ENCODE measurements at places on chromosomes 3 and 15.

DNA sequence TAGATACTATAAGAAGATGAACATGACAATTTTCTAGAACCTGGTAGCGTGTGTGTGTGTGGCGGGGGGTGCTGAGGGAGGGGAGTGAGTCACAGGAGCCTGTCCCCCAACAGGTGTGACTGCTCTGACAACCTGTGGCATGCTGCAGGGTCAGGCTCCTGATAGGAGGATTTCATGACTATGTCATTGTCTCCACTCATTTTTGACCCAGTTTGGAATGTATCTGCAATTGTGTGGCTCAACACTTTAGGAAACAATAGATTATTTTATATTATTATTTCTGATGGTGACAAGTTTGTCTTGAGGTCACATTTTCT, 9.3 kb upstream of the VILL start:
- no peak for DNase-seq

- no peak for DNase-seq
Measured at GRCh38 chr15:59523702-59524101, 85.7 kb downstream of the FAM81A start.

DNA sequence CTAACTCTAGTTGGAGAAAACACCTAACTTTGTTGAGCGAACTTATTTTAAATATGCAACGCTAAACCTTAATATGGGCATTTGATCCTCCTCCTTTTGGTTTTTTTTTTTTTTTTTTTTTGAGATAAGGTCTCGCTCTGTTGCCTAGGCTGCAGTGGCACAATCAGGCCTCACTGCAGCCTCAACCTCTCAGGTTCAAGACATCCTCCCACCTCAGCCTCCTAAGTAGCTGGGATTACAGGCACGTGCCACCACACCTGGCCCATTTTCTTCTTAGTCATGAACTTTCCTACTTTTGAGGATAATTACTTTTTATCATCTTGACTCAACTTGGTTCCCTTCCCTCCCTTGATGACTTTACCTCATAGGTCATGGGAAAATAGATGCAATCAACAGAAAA, 3.9 kb downstream of the NUSAP1 start:
- peak; percentile 7 for DNase-seq

DNA sequence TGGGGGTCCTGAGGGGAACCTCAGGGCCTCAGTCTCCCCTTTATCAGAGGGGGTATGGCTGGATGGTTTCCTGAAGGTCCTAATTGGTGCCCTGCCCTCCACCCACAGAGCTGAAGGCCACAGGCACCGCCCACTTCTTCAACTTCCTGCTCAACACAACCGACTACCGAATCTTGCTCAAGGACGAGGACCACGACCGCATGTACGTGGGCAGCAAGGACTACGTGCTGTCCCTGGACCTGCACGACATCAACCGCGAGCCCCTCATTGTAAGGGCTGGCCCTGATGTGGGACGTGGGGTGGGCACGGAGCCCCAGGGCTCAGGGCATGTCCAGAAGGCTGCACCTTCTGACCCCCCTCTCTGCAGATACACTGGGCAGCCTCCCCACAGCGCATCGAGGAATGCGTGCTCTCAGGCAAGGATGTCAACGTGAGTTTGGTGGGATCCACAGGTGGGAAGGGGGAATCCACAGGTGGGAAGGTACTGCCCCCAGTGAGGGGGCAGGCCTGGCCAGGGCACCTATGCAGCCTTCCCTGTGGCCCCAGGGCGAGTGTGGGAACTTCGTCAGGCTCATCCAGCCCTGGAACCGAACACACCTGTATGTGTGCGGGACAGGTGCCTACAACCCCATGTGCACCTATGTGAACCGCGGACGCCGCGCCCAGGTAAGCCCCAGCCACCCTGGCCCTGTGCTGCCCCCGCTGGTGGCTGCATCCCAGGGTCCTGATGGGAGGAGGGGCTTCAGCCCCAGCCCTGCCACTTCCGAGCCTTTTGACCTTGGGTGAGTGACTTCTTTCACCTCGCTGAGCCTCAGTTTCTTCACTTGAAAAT, 17.5 kb upstream of the GNAT1 start:
- DNase-seq = no peak

GRCh38 chr15:41031232-41032078, 78.2 kb downstream of the CHAC1 start:
- no peak for DNase-seq

DNA sequence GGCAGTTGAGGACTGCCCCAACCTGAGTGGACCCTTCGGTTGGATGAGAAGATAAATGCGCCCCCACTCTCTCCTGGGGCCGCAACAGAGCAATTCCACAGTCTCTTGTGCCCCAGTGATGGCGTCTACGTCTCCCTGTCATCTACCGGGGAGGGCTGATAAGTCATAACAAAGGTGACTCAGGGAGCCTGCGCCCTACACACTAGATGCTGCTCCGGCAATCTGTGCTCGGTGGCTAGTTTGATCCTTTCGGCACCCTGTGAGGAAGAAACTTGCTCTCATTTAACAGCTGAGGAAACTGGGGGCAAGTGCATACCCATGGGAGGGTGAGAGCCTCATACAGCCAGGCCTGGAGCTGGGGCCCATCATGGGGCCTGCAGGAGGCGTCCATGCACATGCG, 14.1 kb upstream of the SEMA3F start:
- no peak for DNase-seq

DNA sequence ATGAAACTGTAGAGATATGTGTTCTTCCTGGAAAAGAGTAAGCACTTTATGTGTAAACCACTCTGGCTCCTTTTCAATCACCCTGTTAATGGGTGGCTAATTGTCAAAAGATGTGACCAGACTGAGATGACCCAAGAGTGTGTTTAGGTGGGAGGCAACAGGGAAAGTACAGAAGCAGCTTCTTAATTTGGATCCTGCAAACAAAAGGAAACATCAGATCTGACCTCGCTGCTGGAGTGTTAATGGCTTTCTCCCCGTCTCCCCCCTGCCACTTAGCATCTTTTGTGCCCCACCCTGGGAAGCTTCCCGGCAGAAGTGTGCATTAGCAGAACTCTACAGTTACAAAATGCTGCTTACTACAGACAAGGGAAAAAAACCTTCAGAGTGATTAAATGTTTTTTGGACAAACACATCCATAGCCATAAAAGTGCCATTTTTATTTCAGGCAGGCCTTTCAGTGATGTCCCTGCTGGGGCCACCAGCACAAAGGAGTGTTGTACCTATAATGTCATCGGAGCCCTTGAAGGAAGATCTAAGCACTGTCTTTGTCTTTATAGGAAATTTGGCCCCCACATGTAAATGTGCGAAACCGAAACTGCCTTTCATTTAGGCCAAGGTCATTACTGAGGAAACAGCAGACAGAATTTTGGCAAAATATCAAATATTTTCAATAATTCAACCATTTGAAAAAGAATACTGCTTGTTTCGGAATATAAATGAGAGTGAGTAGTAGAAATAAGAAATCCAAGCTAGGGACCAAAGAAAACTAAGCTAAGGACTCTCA, 311.0 kb downstream of the WDR72 start:
- no peak for DNase-seq

GRCh38 chr15:89830639-89831038, 16.0 kb upstream of the ANPEP start:
- DNase-seq = no peak

GRCh38 chr3:50139718-50140423, 15.3 kb upstream of the SEMA3F start:
- no peak for DNase-seq

GRCh38 chr15:82548700-82549099, 8.4 kb upstream of the RPS17 start:
- DNase-seq = no peak

DNA sequence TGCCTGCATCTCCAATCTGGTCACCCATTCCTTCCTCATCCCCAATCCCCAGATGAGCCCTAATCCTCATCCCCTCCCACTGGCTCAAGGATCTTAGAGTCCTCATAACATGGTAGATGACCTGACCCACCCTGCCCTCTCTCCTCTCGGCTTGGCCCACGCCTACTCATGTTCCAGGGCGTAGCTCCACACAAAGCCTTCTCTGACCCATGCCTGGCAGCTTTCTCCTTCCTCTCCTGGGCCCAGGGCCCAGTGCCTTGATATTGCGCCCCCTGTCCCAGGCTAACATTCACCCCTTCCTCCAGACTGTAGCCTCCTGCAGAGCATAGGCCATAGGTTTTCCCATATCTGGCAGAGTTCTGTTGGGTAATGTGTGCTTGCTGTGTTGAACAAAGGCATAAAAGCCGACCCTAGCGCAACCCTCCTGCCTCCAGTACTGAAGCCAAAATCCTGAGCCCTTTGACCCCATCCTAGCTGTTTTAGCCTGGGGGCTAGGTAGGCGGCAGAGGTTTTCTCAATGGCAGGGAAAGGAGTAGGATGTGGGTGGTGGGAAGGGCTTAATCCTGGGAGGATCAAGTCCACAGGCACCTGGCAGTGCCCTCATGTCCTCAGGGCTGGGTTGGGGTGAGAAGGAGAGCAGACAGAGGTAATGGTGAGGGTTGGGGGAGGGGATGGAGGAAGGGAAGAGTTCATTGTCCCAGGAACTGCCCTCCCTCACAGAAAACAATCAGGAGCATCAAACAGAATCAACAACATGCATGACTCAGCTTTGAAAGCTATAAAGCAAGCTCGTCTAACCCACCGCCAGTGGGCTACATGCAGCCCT, 35.5 kb downstream of the MESD start:
- no peak for DNase-seq

- no peak for DNase-seq
Measured at GRCh38 chr3:126147932-126148683, 32.3 kb downstream of the ALDH1L1 start.

DNA sequence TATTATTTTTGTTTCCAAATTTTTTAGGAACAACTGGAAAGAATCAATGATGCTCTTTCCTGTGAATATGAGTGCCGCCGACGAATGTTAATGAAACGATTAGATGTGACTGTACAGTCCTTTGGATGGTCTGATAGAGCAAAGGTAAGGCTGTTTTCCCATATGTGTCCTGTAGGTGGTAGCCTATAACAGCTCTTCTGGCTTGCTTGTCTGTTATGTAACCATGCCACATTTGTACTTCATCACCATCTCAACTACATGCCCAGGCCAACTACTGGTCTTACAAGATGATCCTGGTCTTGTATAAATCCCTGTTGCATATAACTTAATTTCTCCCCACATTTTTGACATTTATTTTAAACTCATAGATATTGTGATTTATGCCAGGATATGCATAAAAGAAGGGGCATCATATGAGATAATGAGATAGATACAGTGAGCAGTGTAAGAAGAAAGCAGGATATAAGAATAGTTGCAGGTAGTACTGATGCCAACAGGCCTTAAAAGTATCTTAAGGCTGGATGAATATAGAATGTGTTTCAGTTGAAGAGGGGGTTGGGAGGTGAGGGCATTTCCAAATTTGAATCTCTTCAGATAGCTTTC, 20.3 kb downstream of the FAM98B start:
- peak; percentile 57 for DNase-seq

DNA sequence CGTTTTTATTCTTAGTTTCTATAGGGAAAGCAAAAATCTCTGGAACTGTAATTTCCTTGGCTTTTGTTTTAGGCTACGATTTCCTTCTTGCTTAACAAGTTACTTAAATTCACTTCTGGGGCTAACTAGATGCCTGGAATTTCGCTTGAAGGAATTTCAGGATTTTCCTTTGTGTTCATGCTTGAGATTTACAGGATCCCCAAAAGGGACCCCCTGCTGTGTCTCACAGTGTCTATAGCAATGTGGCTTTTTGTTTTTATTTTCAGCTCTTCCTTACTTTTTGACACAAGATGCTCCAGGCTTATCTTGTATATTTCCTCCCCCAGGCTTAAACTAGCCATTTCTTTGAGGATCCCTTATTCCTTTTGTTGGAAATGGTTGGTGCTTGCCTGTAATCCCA, 95.5 kb upstream of the DPPA4 start:
- DNase-seq = no peak

GRCh38 chr15:85112997-85113396, 131.3 kb downstream of the PDE8A start:
- DNase-seq = no peak

GRCh38 chr15:32873284-32874114, 155.7 kb downstream of the GREM1 start:
- DNase-seq = no peak

GRCh38 chr3:61569856-61570580, 8.6 kb downstream of the PTPRG start:
- DNase-seq = no peak
